ENCODE measurements at places on chromosomes 12 and 14.

GRCh38 chr12:46259071-46259470, 9.8 kb downstream of the SLC38A1 start:
- DNase-seq: no peak

DNA sequence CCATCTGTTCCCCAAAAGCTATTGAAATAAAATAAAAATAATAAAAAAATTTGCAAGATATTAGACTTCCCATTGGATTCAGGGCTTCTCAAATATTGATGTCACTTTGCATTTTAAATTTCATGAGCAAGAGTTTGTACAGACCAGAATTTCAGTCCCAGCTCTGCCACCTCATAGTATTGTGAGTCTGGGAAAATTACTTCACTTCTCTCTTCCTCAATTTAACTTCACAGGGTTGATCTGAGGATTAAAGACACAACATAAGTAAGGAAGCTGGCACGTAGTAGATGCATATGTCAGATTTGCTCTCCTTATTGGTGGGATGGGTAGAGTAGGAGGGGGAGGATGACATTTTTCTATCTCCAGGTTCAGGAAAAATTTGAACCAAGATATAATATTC, 32.8 kb downstream of the COX8C start:
- no peak for DNase-seq

GRCh38 chr12:67161322-67161918, 107.7 kb upstream of the CAND1 start:
- peak; percentile 6 for DNase-seq

DNA sequence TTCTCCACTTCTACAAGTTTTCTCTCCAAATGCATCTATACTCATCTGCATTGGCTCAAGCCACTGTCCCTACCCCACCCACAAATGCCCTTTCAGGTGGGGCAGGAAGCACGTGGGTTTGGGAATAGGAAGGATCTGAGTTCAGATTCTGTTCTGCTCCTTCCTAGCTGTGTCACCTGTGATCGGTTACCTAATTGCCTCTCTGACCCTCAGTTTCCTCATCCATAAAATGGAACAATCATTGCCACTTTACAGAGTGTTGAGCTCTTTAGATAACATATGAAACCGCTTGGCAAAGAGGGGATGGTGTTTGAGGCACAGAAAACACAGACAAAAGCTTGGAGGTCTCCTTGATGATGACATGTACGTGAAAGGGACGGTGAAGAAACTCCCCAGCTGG, 34.5 kb downstream of the FOXN3 start:
- no peak for DNase-seq

GRCh38 chr12:52850681-52851080, 1.9 kb upstream of the KRT78 start:
- DNase-seq: no peak

DNA sequence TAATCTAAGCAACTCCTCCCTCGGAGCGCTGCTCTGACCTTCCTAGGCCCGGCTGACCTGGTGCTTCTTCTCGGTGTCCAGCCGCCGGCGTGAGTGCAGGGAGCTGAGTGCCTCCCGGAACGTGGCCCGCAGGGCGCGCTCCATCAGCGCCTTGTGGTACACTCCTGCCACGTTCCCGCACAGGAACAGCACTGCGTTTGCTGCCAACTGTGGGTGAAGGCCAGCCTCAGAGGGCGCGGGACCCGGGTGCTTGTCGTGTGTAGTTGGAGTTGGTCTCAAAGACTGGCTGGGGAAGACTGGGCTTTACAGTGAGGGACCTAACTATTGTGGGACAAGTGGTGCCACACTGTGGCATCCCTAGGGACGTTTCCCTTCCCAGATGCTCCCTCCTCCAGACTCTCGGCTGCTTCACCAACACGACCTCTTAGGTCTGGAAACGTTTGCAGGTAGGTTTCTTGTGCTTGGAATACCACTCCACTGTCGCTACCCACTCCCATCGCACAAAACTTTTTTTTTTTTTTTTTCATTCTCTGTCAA, 3.1 kb downstream of the ADCY4 start:
- no peak for DNase-seq

DNA sequence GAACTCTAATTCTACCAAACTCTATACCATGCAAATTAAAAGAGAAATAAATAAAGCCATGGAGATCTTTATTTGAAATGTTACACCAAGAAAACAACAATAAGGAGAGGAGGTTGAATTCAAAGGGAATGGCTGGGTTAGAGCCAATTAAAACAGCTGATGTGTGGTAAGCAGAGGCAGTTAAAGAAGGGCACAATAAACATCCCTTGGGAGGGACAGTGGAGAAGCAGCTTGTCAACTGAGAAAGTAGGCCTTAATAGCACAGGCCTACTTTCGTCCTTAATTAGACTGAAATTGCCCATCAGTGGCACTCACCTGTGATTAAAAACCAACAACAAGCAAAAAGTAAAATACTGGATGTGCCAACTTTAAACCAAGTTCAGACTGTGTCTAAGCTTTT, 16.3 kb upstream of the NAV3 start:
- peak; percentile 6 for DNase-seq

GRCh38 chr14:20690848-20691640, 2.5 kb downstream of the ANG start:
- DNase-seq: peak; percentile 51

DNA sequence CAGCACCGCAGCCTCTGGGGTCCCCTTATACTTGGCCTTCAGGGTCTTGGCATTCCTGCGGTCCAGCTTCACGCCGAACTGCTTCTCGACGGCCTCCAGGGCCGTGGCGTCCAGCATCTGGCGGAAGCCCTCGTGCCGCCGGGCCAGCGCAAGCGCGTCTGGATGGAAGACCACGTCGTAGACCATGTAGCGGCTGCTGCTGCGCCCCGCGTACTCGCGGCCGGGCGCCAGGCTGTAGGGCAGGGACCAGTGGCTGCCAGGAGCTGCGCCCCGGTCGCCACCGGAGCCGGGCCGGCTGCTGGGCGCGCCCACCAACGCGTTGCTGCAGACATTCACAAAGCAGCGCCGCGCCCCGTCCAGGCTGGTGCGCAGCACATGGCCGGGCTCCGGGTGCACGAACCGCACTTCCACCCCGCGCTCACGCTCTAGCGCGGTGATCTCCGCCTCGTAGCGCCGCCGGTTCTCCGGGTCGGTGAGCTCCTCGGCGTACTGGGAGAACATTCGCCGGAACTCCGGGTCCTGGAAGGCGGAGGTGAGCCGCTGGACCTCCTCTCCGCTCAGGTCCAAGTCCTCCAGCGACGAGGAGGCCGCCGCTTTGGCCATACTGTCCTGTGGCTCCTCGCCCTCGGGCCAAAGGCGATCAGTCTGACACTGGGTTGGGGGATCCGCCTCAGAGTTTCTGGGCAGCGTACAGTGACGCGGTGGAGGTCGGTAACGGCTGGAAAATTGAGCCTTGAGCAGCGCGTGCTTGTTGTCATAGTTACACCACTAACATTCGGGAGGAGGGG, at the start of gene DNAAF2:
DNAAF2 (minus strand) TSS at position 698 of the 788 bp plus-strand sequence; CDS start at position 603, 95 bp downstream.
- DNase-seq: peak; percentile 61

DNA sequence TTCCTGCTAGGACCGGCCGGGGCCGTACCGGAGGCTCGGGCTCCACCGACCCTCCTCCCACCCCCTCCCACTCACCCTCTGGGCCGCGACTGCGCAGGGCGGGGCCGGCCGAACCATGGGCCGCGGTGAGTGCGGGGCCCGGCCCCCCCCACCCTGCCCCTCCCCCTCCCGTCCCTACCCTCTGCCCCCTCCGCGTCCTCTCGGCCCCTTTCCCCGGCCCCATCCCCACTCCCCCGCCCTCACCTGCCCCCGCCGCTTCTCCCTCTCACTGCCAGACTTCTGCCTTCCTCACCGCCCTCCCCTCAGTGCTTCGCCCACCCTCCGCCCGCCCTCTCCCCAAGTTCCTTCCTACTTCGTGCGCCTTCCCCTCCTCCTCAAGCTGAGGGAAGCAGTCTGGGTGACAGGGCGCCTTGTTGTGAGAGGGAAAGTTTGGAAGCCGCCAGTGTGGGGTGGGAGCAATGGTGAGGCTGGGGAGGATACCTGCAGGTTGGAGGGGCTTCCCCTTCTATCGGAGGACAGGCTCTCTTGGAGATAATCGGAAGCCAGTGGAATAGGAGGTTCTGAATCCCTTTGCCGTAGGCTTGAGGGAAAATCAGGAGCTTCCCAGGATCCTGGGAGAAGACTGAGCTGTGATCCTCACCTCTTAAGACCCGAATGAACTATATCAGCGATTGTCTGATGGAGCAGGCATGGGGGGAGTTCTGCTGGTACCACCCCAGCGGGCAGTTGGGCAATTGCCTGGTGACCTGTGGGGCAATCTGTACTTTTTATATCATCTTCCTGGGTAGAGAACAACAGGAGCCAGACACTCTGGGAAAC, 472 bp downstream of the MBD6 start:
- peak; percentile 44 for DNase-seq

All from NCI-H345 (cell line).